ENCODE measurements at places on chromosomes 2 and 18.

DNA sequence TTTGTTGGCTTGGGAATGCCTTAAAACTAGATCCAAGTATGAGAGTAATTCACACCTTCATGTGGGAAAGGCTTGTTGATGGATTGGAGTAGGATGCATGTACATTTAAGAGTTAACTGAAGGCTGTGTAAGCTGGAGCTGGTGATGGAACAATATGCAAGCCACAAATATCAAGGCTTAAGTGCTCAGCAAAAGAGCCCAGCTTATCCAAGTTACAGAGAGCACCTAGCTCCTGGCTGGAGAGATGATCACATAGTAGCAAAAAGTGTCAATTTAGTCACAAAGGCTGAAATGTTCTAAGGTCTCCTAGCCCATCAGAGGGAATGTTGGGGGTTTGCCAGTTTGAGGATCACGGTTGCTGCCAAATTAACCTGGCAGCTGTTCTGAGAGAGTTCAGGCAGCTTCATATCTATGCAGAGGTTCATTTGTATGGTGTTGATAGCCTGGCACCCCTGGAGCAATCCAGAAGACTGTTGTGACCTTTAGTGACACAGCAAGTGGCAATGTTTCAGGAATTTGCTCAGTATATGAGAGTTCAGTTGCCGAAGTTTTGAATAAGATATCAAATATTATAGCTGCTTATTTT lies 228.2 kb downstream of the DOK6 start:
- no peak for DNase-seq

DNA sequence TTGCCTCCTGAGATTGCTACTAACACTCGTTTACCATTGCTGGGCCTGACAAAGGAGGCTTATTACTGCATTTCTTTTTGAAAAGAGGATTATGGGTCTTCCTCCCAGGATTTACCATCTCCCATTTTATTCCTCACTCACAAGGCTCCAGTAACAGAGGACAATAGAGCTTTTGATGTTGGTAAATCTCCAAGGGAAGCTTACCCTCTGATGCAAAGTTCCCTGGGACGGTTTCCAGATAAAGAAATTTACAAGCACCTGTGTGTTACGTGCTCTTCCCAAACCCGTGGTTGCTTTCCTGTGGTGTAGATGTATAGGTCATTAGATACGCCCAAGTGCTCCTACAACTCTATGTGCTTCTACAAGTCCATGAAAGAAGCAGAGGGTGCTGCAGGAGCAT lies 17.1 kb downstream of the VSNL1 start:
- DNase-seq: no peak

- DNase-seq: no peak
Measured at GRCh38 chr2:172930871-172931255, 144.8 kb upstream of the MAP3K20 start.

DNA sequence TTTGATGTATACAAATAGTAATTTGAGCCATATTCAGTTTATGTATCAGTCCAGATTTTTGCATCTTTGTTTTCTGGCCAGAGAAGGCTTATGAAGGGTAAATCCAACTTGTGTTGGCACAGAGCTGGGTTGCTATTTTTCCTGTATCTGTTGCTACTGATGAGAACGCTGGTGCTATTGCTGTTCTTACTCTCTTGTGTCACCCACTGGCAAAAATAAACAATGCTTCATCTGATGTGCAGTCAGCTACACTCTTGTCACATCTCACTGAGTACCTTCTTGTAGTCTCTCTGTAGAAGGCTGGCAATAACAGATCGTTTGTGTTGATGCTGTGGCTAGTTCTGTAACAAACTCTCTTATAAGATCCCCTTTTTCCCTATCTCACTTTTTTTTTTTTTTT lies 323.4 kb downstream of the CDH19 start:
- no peak for DNase-seq

Measured in osteoblast (primary cell).